ENCODE measurements at places on chromosomes 12 and 14.
A peak's percentile ranks its signal among the peaks of the same experiment; 100 is the strongest.

- DNase-seq: no peak
Observed at GRCh38 chr14:74786796-74787315, 23.7 kb downstream of the YLPM1 start.

- no peak for DNase-seq
Observed at GRCh38 chr12:76375470-76375869, 27.3 kb upstream of the BBS10 start.

DNA sequence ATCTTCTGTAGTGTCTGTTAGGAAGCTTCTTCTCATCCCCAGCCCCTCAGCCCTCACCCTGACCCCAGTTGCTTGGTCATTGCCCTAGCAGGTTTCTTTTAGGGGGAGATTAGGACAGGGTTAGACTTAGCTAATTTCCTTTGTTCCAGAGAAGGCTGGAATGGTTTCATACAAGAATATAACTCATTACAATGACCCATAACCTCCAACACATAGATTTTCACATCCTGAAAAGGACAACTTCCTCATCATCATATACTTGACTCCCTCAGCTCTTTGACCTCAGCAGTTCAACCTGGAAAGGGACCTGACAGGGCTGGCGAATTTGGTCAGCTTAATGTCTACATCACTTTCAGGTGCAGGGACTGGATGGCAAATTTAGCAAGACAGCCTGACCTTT is 8.0 kb upstream of the BHLHE41 start:
- DNase-seq: no peak

DNA sequence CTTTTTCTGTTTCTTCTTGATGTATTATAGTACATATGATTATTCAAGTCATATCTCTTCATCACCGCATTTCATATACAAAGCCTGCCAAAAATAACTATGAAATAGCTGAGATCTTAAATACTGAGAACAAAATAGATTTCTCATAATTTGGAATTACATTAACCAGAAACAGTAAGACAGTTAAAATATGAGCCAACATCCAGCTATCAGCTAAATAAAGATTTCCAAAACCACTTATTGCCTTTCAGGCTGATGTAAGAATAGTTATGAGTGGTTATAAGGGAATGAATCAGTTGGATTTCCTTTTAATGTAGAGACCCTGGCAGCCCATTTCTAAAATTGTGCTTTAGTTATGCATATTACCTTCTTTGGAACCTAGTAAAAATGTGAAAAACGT is 47.4 kb downstream of the TMEM117 start:
- DNase-seq: no peak

DNA sequence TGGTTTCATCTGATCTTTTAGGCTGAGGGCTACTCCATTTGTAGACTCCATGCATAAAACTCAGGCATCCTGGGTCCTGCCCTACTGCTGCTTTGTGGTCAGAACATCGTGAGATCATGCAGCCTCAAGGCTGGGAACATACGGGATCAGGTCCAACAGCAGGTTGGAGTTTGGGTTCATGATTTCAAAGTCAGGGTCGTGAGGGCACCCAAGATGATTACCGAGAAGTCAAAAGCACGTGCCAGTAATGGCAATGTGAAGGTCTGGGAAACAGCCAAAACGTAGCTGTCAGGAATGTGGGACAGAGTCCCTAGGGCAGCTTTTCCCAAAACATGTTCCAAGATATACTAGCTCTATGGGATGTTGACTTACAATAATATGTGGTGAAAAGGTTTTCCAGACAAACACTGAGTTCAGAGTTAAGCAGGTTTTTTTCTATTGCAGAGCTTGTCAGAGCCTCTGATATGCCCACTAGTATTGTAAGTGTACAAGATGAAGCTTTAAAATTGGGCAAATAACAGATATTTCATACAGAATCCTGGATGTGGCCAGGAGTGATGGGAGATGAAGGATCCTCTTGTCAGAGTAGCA is 130.3 kb upstream of the DNM1L start:
- peak; percentile 96 for DNase-seq

DNA sequence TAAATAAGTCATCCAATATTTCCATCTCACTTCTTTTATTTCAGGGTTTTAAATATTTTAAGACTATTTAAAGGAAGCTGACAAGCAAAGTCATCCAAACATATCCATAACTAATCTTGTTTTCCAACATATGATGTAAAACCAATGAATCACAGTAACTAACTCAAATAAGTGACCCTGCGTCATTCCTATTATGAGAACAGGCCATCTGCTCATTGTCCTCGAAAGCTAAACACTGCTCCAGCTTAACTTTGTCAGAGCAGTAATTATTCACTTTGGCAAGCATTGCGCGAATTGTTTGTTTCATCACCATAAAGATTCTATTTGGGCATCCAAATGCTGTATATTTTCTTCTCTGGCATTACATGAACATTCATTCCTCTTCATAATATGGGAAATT is 99.1 kb downstream of the CAPZA3 start:
- no peak for DNase-seq

GRCh38 chr12:48022180-48022521 is 17.9 kb upstream of the COL2A1 start:
- DNase-seq: no peak

GRCh38 chr12:46921764-46922133 is 96.0 kb upstream of the SLC38A4 start:
- DNase-seq: peak; percentile 67

DNA sequence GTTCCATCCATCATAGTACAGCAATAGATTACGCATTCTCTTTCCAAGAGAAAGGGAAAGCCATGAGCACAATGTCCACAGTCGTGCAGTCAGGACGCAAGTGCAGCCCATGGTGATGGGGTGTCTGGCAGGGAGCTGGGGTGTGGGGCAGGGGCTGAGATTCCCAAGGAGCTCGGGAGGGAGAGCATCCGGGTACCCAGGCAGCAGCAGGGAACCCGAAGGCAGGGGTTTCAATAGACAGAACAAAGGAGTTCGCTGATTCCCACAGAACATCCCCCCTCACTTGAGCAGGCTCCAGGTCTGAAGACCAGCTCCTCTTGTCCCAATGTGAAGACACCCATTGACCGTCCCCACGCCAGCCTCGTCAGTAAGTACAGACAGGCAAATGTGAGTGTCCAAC is 13.5 kb downstream of the ANHX start:
- no peak for DNase-seq

- DNase-seq: no peak
Observed at GRCh38 chr12:41924111-41924510, 220.6 kb downstream of the GXYLT1 start.

DNA sequence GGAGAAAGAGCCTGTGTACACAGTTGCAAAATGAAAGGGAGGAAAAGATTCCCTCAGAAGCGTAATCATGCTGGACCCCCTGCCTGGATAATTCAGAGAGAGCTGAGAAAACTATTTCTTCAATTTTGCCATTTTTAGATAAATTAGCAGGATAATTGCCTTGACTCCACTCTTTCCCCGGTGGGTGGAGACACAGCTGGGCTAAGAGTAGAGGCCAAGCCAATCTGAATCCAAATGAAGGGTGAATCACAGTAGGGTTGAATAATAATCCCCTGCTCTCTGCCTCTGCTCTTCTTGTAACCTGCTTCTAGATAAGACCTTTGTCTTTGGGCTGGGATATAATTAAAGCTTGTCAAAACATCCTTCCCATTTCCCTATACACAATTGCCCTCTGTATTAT is 150.1 kb downstream of the CAPZA3 start:
- DNase-seq: no peak

DNA sequence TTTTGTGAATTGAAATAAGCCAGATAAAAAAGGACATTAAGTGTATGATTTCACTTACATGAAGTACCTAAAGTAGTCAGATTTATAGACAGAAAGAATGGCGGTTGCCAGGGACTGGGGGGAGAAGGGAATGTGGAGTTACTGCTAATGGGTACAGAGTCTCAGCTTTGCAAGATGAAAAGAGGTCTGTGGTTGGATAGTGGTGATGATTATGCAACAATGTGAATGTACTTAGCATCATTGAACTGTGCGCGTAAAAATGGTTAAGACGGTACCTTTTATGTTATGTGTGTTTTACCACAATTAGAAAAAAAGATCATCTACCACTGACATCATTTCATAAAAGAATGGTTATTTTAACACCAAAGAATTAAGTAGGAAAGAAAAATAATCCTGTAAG is 35.9 kb downstream of the RNFT2 start:
- no peak for DNase-seq

- DNase-seq: no peak
Observed at GRCh38 chr14:77681196-77682157, 26.3 kb downstream of the ALKBH1 start.

DNA sequence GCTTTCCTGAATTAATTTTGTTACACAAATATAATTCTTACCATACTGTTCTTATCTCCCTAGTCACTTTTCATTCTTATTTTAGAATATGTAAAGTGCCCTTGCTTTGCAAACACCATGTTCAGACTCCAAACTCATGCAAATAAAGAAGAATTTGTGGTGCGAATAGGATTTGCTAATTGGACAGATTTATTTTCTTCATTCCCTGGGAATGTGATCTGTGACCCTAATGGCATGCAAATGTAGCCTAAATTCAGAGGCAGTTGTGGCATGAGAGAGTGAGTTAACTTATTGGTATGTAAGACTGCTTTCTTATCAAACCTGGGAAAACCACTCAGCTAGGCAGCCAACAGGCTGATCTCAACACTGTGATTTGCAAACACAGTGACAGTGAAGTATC is 10.0 kb downstream of the CAPZA3 start:
- DNase-seq: peak; percentile 89

GRCh38 chr14:73231981-73232851 is 5.1 kb upstream of the PAPLN start:
- no peak for DNase-seq

- DNase-seq: no peak
Observed at GRCh38 chr14:79656056-79656455, 555.2 kb downstream of the DIO2 start.

DNA sequence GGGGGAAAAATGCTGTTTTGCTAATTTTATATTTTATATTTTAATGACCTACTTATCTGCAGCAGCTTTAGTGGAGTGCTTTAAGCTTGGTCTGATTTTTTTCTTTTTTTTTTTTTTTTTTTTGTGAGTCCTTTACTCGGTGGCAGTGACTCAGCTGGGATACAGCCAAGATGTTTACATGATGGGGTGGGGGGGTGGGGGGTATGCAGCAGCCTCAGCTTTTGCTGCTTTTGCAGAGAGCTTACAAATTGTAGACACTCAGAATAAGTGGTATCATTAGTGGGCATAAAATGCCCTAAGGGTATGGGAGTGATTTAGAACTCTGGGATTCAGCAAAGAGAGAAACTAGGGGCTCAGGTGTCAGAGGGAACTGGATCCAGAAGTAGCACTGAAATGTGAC is 38.2 kb upstream of the ARHGAP5 start:
- no peak for DNase-seq

GRCh38 chr12:105580821-105581352 is 250.4 kb downstream of the C12orf75 start:
- no peak for DNase-seq

- DNase-seq: no peak
Observed at GRCh38 chr12:52078276-52078675, 1.2 kb upstream of the SMIM41 start.

GRCh38 chr14:75196468-75196867 is 20.1 kb upstream of the TMED10 start:
- DNase-seq: no peak
